ENCODE measurements at places on chromosomes 16 and 17. TPM values are rescaled to one million over a fixed set of nuclear protein-coding genes. Genes with fewer than 3 reads are reported as not detected.

DNA sequence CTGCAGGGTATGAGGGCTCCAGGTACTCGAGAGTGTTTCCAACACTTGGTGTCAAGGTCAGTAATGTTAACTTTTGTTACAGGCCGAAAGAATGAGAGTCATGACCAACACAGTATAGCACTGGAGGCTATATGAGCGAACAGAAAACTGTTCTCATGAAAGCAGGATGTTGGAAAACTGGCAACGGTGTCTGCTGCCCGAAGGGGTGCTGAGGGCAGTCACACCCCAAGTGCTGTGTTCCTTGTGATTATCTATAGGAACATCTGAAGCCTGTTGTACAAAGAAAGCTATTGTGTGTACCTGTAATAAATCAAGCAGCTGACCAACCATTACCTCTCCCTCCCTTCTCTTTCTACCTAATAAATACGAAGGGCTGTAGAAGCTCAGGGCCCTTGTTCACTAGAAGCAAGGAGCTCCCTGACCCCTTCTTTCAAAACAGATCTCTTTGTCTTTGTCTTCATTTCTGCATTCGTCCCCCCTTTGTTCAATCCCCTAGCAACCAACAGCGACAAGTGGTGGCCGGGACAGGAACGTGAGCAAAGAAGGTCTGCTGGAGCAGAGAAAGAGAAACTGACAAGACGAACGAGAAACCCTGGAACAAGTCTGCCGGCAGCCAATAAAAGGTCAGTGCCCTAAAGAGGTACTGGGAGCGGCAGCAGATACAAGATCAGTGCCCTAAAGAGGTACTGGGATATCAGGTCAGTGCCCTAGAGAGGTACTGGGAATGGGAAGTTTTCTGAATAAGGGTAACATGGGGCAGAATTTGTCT is 7.6 kb downstream of the CD300LD start:
- H3K27ac ChIP-seq = no peak overlapping the region
- no peak for DNase-seq
- peaks cover 5% of the 10 kb centered on the region for H3K4me1 ChIP-seq
- H3K4me3 ChIP-seq = no peak overlapping the region

The SLC35G6 gene
- not detected for total RNA-seq

The KRT12 gene
- not detected for total RNA-seq

The MYH1 gene
- not detected for total RNA-seq

DNA sequence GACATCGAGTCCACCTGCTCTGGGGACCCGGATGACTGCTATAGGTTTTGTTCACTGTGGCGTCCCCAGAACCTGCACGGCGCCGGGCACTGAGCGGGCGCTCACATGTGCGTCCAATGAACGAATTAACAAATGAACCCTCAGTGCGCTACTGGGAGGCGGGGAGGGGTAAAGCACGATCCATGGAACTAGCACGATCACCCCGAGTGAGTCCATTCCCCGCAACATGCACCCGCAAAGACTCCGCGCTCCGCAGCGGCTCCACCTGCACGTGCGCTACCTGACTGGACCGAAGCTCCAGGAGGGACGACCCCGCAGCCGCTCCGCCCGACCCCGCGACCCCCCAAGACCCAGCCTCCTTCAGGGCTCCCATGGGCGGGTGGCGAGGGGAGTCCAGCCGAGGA is 491 bp downstream of the TRAP1 start:
- H3K4me1 ChIP-seq = peaks cover 30% of the 10 kb centered on the region
- H3K27me3 ChIP-seq = peaks cover 7% of the 10 kb centered on the region
- DNase-seq = peak; percentile 18
- peaks cover 3% of the 10 kb centered on the region for H3K36me3 ChIP-seq
- H3K4me3 ChIP-seq = peak overlapping the region; percentile 96

DNA sequence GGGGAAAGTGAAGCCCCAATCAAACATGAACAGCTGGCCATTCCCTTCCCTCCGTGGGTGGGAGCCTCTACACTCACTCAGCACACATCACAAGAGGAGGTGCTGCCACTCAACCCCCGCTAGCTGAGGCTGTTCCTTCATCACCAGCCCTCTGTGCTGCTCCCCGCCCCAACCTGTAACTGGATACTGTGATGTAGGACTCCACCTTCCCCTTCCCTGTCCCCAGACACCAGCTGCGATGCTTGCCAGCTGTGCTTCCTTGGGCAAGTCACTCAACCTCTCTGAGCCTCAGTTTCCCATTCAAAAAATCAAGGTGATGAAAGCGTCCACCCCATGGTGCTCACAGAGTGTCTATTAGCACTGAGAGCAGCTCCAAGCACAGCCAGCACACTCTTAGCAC is 273.2 kb downstream of the MRTFB start:
- peaks cover 3% of the 10 kb centered on the region for H3K27me3 ChIP-seq
- H3K4me1 ChIP-seq = no peaks in the 10 kb centered on the region
- no peak overlapping the region for H3K4me3 ChIP-seq
- H3K27ac ChIP-seq = peak overlapping the region; percentile 49

GRCh38 chr17:14052886-14053615 is 16.3 kb upstream of the COX10 start:
- peaks cover 3% of the 10 kb centered on the region for H3K36me3 ChIP-seq
- H3K4me1 ChIP-seq = no peaks in the 10 kb centered on the region
- H3K4me3 ChIP-seq = no peak overlapping the region
- DNase-seq = no peak
- H3K27ac ChIP-seq = no peak overlapping the region

The CCL15 gene
- total RNA-seq = not detected

The ARHGAP23 gene
- total RNA-seq = 70.5 TPM

DNA sequence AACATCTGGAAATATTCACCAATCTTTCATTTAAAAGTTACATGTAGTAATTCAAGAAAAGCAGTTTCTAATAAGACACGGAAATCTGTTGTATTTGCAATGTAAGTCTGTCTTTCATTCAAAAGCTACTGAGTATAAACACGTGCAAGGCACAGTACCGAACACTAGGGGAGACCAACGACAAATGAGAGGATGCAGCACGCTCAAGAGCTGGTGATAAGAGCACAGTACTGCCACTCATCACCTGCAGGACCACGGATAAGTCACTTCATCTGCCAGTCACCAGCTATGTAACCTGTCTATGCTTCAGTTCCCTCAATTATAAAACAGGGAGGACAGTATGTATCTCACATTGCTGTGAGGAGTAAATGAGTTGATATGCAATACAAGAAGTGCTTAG is 67.1 kb downstream of the CLEC18A start:
- no peak for DNase-seq
- no peaks in the 10 kb centered on the region for H3K4me1 ChIP-seq
- H3K36me3 ChIP-seq = peaks cover 2% of the 10 kb centered on the region
- no peak overlapping the region for H3K4me3 ChIP-seq
- H3K27ac ChIP-seq = no peak overlapping the region
- no peaks in the 10 kb centered on the region for H3K27me3 ChIP-seq

- H3K27ac ChIP-seq = peak overlapping the region; percentile 75
- peak; percentile 79 for DNase-seq
- H3K27me3 ChIP-seq = peaks cover 1% of the 10 kb centered on the region
- H3K4me3 ChIP-seq = peak overlapping the region; percentile 97
- H3K36me3 ChIP-seq = peaks cover 4% of the 10 kb centered on the region
Measured at GRCh38 chr17:60600490-60601446, 775 bp downstream of the PPM1D start.

DNA sequence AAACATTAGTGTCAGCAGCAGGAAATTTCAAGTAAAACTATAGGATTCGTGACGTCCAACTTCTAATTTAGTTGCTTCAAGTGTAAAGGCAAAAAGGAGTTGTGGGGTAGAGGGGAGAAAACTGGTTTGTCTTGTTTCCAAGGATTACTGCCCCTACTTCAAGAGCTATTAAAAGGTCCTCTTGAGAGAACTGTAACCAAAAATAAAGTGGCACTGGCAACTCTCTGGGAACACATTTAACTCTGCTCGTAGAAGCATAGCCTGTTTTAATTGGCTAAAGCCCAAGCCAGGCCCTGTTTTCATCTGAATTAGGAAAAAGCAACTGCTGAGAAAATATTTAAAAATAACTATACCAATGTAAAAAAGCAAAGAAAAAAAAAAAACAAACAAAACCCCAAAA is 51.8 kb upstream of the AKAP1 start:
- H3K4me1 ChIP-seq = no peaks in the 10 kb centered on the region
- DNase-seq = no peak
- H3K4me3 ChIP-seq = no peak overlapping the region
- H3K27me3 ChIP-seq = peaks cover under 1% of the 10 kb centered on the region
- no peak overlapping the region for H3K27ac ChIP-seq

DNA sequence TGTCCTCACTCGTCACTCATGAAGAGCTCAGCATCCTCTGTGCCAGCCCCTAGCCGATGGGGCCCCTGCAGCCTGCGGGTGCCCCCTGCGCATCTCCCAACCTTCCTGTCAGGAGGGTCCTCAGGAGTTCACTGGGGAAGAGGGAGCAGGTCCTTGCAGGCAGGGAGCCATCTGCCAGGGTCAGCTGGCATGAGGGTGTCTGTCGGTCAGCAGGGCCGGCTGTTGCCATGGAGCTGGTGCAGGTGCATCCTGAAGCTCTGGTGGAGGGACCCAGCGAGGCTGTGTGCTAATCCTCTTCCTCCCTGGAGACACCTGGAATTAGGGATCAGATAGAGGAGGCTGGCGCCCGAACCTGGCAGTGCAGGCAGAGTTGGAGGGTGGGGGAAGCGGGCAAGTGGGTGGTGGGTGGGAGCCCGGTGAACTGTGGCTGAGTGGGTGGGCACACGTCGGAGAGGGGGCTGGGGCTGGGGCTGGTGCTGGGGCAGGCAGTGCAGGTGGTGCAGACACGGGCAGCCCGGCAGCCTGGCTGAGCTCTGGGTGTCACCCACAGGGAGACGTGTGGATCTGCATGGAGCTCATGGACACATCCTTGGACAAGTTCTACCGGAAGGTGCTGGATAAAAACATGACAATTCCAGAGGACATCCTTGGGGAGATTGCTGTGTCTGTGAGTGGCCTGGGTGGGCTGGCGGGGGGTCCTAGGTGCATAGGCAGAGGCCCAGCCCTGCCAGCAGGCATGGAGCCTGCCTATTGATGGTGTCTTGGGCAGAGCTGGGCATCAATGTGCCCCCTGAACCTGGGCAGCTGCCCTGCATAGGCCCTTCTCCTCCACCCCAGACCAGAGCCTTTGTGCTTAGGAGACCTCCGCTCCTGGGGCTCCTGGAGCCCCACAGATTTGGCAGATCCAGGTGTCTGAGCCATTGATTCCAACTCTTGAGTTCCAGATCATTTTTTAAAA is 17.4 kb downstream of the MAP2K3 start:
- H3K27me3 ChIP-seq = peaks cover 32% of the 10 kb centered on the region
- no peak overlapping the region for H3K27ac ChIP-seq
- DNase-seq = no peak
- H3K36me3 ChIP-seq = peaks cover 48% of the 10 kb centered on the region
- H3K4me3 ChIP-seq = peak overlapping the region; percentile 56
- H3K4me1 ChIP-seq = no peaks in the 10 kb centered on the region

- peaks cover 15% of the 10 kb centered on the region for H3K36me3 ChIP-seq
- H3K27me3 ChIP-seq = no peaks in the 10 kb centered on the region
- H3K4me1 ChIP-seq = peaks cover 31% of the 10 kb centered on the region
Measured at GRCh38 chr17:38786372-38786771, 13.0 kb downstream of the PIP4K2B start.

DNA sequence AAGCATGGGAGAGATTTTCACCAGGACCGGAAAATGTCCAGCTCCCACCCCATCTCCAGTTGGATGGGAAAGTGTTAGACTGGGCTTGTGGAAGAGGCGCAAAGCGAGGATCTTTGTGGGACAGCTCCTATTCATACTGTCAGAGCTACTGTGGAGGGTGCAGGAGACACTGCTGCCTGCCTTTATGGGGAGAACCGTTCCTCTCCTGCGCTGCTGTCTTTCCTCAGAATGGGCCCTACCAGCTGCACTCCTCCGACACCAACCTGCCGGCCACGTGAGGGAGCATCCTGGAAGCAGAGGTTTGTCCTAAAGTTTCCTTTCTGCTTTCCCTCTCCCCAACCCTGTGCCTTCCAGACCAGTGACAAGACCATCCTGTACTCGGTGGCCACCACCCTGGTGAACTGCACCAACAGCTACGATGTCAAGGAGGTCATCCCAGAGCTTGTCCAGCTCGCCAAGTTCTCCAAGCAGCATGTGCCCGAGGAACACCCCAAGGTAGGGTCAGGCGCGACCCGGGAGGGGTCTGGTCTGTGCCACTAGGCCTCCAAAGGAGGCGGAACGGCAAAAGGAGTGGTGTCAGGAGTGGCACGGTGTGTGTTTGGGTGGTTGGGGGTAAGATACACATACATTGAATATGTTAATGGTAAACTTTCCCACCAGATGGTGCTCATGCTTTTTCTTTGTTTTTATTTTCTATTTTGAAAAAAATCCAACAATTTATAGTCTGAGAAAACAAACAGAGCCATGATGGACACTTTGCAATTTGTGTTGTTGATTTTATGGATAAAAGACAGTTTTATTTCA is 23.0 kb downstream of the SLC35G3 start:
- no peak overlapping the region for H3K4me3 ChIP-seq
- H3K36me3 ChIP-seq = no peaks in the 10 kb centered on the region
- H3K27me3 ChIP-seq = peaks cover 3% of the 10 kb centered on the region
- DNase-seq = no peak

The CCDC144A gene
- total RNA-seq = 0.90 TPM

DNA sequence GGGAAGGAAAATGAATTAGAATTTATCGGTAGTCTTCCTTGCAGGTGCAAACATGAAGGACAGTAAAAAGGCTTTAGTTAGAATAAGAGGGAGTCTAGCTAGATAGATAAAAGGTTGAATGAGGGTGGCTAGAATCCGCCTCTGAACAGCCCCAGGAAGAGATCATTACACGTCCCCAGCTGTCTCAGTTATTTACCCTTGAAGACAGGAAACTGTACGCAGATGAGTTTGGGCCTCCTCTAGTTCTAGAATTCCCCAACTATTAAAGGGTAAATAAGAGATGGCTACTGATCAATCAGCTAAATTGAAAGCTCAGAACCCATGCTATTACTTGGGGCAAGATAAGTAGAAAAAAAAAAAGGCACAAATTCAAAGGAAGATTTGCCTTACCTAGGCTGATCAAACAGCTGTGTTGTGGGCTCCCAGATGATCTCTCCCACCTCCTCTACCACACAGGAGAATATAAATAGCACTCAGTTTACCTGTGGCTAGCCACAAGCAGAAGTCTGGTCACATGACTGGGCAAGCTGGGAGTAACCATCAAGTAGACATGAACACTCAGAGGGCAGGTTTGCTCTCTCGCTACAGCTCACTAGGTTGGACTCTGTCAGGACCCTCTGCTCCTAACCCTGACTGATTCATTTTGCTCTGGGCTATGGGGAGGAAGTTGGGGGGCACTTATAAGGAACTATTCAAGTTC is 17.0 kb downstream of the FAM117A start:
- no peak for DNase-seq
- no peaks in the 10 kb centered on the region for H3K27me3 ChIP-seq
- no peak overlapping the region for H3K27ac ChIP-seq
- no peak overlapping the region for H3K4me3 ChIP-seq
- peaks cover 12% of the 10 kb centered on the region for H3K4me1 ChIP-seq
- H3K36me3 ChIP-seq = no peaks in the 10 kb centered on the region

The XAF1 gene
- total RNA-seq = 0.38 TPM

GRCh38 chr16:27273670-27274423 is 5.3 kb upstream of the NSMCE1 start:
- peaks cover 4% of the 10 kb centered on the region for H3K27me3 ChIP-seq
- no peak for DNase-seq

DNA sequence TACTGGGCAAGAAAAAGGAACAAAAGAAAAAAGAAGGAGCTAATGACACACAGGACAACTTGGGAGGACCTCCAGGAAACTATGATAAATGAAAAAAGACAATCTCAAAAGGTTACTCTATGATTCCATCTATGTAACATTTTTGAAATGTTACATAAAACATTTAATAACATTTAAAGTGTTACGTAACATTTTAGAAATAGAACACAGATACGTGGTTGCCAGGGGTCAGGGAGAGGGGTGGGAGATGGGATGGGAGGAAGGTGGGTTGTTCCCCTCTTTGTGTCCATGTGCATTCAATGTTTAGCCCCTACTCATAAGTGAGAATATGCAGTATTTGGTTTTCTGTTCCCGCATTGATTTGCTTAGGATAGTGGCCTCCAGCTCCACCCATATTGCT is 116.6 kb downstream of the C16orf95 start:
- no peak overlapping the region for H3K27ac ChIP-seq
- H3K27me3 ChIP-seq = peaks cover 11% of the 10 kb centered on the region
- H3K4me3 ChIP-seq = no peak overlapping the region
- peaks cover 3% of the 10 kb centered on the region for H3K4me1 ChIP-seq
- DNase-seq = no peak
